AG09319 (cell line): ENCODE measurements at places on chromosomes 3 and 15.

DNA sequence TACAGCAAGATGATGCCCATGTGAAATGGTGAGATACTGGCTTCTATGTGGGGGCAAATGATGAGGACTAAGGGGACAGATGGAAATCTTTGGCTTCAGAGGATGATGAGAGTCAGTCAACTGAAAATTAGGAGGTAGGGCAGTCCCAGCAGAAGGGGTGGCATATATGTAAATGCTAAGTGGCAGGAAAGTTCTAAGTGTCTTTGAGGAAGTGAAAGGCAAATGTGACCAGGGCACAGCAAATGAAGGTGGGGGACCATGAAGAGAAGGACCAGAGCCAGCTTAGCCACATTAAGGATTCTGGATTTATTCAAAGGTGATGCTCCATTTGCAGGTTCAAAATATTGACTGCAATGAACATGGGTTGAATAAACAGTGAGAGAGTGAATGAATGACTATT lies 29.2 kb upstream of the LIMD1 start:
- DNase-seq = no peak

DNA sequence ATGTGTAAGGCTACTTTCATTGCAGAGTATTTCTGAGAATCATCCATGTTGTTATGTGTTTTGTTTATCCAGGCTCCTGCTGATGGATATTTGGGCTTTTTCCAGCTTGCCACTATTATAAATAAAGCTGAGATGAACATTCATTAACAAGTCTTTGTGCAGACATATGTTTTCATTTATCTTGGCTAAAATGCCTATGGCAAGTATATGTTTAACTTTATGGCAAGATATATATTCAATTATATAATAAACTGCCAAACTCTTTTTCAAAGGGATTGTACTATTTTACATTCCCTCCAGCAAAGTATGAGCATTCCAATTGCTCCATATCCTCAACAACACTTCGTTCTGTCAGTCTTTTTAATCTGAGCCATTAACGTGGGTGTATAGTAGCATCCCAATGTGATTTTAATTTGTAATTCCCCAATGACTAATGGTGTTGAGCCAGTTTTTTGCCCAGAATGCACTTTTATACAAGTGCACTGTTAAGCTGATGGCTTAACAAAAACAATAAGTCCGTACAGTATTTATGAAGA lies 452.4 kb downstream of the SHQ1 start:
- DNase-seq = peak; percentile 5

- DNase-seq = no peak
Measured at GRCh38 chr15:83378921-83379578, 68.1 kb upstream of the SH3GL3 start.

DNA sequence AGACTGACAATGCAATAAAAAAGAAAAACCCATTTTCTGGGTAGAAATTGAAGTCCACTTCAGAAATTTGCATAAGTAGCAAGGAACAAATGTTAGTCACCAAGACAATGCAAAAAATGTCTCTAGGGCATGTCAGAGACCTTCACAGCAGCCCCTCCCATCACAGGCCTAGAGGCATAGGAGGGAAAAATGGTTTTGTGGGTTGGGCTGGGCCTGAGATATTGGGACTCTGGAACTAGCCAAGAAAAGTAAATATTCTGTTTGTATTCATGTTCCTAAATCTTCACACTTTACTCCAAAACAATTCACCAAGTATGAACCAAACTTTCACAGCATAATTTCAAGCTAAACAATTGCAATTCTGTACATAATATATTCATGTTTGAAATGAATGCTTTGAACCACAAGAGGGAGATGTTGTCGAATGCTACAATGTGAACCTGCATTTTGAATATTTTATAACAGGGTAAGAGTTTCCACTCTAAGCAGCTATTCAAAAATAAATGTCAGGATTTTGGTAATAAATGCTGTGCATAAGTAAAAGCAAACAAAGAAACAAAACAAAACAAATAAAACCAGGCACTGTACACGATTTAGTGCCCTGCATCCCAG lies 429.2 kb downstream of the OTOL1 start:
- no peak for DNase-seq

GRCh38 chr3:78734048-78734637 lies 1033.7 kb downstream of the ROBO1 start:
- DNase-seq = peak; percentile 67

DNA sequence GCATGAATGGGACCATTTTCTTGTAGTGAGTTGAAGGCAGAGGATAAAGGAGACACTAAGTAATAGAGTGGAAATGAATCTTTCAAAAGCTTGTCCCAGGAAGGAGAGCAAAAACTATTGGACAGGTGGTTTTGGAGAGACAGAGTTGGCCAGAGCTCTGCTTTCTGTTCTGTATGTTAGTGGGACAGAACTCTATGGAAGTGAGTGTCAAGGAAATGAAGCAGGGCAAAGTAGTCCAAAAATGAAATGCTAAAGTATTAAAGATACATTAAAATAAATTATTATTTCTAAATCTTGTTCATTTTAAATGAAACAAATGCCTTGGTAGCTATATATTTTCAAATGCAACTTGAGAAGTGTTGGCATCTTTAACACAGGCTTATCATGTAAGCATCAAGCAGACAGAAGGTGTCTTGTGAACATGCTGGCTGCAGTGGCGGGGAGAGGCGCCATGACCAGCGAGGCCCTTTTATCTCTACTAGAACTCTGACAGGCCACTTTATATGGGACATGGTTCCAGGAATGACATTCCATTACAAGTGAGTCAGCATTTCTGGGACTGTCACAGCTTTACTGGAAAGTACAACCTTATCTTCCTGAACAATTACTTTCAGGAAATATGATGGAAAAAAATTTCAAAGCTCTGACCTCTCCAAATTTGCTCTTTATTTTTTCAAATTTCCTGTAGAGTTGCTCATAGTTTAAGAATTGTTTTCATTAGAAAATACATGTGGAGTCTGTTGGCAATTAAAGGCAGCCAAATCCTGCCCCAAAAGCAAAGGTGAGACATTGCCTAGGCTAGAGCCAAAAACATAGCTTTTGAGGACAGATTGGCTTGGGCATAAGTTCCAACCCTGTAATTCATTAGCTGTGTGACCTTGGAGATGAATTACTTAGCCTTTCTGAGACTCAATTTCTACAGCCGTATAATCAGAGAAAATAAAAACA lies 106.5 kb downstream of the ECT2 start:
- no peak for DNase-seq

GRCh38 chr3:172300862-172301261 lies 147.4 kb downstream of the GHSR start:
- DNase-seq = no peak

DNA sequence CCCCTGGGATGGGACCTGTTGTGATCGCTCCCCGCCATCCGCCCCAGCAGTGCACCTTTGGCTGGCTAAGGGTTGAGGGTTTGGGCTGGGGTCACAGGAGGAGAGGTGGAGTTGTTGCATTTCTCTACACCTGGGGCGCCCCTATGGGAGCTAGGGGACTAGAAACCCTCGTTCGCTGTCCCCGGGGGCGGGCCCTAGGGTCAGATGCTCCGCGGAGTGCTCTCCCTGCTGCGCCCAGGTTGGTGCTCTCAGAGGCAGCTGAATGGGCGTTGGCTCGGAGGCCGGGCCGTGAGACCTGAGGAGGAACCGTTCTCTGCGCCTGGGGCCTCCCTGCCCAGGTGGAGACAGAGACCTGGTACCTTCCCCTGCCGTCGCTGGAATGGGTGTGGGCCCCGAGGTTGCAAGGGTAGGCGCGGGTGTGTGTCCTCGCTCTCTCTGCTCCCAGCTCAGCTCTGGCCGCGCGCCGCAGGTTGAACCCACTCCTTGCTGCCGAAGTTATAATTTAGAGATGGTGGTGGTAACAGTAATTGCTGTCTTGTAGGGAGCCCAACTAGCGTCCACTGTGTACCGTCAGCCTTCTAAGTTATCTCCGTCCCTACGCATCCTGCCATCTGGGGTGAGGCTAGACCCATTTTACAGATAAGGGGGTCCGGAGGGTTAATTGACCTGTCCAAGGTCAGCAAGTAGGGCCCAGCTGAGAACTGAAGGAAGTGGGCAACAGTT lies 965 bp downstream of the FLNB start:
- DNase-seq = no peak

DNA sequence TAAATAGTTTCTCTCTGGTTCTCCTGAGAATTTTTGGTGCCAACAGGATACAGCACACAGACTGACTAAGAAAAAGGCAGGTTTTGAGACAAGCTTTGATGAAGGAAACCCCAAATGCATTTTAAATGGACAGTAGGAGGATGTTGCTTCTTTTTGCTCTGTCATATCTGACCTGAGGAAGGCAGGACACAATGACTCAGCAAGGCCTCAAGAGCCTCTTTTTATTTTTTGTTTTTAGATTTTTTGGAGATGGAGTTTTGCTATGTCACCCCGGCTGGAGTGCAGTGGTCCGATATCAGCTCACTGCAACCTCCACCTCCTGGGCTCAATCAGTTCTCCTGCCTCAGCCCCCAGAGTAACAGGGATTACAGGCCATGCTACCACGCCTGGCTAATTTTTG lies 16.9 kb upstream of the KNG1 start:
- DNase-seq = no peak

GRCh38 chr15:58329781-58330671 lies 101.8 kb upstream of the LIPC start:
- no peak for DNase-seq

DNA sequence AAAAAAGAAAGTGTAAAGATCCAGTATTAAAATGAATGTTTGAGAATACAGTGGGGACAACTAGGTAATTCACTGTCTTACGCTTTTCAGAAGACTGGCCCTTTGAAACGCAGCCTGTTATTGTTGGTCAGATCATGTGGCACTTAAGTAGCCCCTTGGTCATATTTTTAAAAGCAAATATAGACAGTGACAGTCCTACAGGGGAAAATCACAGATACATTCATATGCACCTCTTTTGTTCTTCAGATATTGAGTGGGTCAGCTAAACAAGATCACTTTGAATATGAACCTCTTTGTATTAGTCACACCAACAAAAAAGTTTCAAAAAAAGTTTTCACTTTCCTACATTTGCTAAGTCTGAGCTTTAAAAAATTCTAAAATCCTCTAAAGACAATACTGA lies 36.0 kb downstream of the TIGIT start:
- DNase-seq = no peak

DNA sequence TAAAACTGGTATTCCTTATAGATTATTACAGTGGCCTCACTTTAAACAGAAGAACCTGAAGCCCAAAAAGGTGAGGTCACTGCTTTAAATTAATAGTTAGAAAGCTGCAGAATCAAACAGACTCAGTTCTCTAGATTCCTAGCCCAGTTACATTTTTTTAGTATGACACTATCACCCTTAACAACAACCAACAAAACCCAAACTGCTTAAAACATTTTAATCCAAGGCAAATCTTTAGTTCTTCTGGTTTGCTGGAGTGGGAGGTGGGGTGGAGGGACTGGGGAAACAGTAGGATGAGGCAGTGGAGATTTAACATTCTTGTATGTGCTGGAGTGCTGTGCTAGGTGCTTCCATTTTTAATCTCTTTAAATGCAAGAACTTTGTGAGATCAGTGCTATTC lies 631.6 kb upstream of the KCNMB2 start:
- DNase-seq = peak; percentile 45

GRCh38 chr15:29126208-29126536 lies 143.4 kb downstream of the NSMCE3 start:
- DNase-seq = no peak

GRCh38 chr15:57698991-57699390 lies 7.5 kb upstream of the POLR2M start:
- DNase-seq = no peak

DNA sequence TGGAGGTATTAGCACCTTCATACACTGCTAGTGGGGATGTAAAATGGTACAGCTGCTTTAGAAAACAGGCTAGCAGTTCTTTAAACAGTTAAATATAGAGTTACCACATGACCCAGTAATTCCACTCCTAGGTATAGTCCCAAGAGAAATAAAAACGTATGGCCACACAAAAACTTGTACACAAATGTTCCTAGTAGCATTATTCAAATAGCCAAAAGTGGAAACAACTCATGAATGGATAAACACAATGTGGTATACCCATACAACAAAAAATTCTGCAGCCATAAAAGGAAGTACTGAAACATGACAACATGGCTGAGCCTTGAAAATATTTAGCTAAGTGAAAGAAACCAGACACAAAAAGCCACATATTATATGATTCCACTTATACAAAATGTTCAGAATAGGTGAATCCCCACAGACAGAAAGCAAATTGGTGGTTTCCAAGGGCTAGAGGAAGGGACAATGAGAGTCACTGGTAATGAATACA lies 40.8 kb upstream of the KLF13 start:
- no peak for DNase-seq

- DNase-seq = no peak
Measured at GRCh38 chr3:136860541-136860940, 1.5 kb upstream of the NCK1 start.

- DNase-seq = no peak
Measured at GRCh38 chr3:13309004-13309403, 111.1 kb downstream of the NUP210 start.

DNA sequence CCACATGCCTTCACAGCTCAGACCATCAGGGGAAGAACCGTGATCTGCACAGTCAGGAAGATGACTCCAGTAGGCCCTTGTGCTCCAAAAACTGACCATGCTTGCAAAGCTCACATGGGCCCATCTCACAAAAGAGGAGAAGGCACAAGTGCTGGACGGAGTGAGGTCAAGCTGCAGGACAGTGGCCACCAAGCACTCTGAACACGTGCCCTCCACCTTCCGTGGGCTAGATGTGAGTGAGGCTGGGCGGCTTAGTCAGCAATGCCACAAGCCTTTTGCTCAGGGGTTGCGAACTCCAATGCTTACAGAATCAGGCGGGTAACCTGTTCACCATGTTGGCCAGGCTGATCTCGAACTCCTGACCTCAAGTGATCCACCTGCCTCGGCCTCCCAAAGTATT lies 70.9 kb downstream of the SCN5A start:
- DNase-seq = no peak

DNA sequence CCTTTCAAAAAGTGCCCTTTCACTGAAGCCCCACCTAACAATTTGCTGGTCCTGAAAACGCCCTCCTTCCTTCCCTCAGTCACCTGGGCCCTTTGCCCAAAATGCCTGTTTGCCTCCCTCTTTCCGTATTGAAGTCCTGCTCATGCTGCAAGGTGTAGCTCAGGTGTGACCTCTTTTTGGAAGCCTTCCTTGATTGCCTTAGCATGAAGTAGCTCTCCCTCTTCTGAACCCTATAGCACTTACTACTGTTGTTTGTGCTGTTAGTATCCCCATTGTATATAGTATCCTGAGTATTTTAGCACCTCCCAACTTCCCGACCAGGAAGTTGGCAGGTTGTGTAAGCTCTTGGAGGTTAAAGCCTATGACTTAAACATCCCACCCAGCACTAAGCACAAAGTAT lies 1.7 kb downstream of the PLS1 start:
- no peak for DNase-seq

- peak; percentile 12 for DNase-seq
Measured at GRCh38 chr15:79004336-79004735, 59.5 kb upstream of the CTSH start.

GRCh38 chr3:27715863-27716262 lies 6.3 kb downstream of the EOMES start:
- no peak for DNase-seq
